ENCODE measurements at places on chromosomes 4 and X. TPM values are rescaled to one million over a fixed set of nuclear protein-coding genes. Genes with fewer than 3 reads are reported as not detected.

Gene PHKA2
- total RNA-seq: 24.7 TPM

Gene AMBN
- not detected for total RNA-seq

Gene GDPD2
- 6.0 TPM for total RNA-seq

Gene MAGEB2
- total RNA-seq: not detected

Gene TMSB15B
- 36.8 TPM for total RNA-seq

Gene ARMCX1
- 30.6 TPM for total RNA-seq

DNA sequence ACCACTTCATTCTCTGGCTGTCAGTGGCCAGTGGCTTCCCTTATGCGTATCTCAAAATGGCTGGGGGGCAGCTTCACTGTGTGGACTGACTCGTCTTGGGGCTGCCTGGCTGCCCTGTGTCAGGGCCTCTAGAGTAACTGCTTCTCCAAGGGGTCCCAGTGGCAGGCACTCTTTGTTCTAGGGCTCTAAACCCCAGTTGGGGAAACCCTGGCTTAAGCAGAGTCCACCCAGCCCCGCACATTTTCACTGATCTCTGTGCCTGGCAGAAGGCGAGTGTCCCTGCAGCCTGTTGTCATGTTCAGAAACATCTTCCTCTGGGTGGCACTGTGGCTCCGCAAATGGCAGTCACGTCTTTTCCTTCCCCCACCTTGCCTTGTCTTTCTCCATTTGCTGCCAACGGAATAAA, 59.7 kb downstream of the NBDY start:
- no peak for DNase-seq

- no peak for DNase-seq
Measured at GRCh38 chr4:85933291-85933640, 426.6 kb downstream of the MAPK10 start.

GRCh38 chr4:118280501-118281218, 72.1 kb downstream of the PRSS12 start:
- peak; percentile 28 for DNase-seq

GRCh38 chr4:89283226-89284009, 24.2 kb downstream of the GPRIN3 start:
- no peak for DNase-seq

GRCh38 chr4:110108422-110108821, 90.0 kb downstream of the ELOVL6 start:
- DNase-seq: no peak

DNA sequence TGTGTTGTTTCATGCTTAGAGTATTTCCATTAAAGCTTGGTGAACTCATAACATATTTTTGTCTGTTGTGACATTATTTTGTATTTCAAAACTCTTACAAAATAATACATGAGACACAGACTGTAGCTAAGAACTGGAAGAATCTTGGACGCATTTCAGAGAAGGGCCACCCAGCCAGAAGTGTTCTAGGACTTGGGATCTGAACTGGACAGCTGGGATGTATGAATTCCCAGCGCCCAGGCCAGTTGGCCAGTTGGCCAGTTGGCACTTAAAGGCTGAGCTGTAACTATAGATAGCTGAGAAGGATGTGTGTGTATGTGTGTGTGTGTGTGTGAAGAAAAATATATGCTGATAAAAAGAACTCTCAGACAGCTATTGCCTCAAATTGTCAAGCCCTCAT, 193.4 kb upstream of the GPR101 start:
- no peak for DNase-seq

- DNase-seq: no peak
Measured at GRCh38 chr4:107689912-107690587, 30.0 kb downstream of the PAPSS1 start.

DNA sequence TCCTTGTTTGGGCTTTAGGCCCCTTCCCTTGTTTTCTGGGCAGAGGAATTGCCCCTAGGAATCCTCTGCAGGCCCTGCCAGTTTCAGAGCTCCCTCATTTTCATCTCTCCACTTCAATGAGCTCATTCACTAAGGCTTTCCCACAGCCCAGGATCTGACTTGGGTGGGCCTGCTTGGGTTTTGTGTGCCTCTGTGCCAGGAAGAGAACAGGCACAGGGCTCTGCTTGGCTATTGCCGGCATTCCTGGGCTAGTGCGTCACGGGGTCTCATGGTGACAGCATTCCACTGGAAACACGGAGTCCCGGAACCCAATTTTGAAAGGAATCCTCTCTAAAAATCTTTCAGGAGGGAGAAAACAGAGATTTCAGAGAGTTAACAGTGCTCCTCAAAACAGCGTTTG, 150.5 kb downstream of the VCX3A start:
- no peak for DNase-seq

GRCh38 chr4:29153642-29154041, 1566.5 kb upstream of the PCDH7 start:
- no peak for DNase-seq

DNA sequence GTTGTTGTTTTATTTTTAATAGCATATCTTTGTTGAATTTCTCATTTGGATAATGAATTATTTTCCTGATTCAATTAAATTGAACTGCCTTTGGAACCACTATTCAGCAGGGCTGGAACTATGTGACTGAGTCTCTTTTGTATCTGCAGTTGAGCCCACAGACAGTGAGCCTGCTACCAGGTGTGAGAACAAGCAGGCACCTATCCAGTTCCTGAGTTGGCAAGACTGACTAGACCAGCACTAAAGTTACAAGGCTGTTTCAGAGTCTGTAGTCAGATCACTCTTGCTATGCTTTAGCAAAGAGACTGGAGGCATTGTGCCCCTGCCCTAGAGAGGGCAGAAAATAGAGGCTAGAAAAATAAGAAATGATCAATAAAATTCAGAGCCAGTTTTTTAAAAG, 237.3 kb upstream of the GRID2 start:
- no peak for DNase-seq

- peak; percentile 52 for DNase-seq
Measured at GRCh38 chr4:112817933-112818593, 181.1 kb downstream of the LARP7 start.

DNA sequence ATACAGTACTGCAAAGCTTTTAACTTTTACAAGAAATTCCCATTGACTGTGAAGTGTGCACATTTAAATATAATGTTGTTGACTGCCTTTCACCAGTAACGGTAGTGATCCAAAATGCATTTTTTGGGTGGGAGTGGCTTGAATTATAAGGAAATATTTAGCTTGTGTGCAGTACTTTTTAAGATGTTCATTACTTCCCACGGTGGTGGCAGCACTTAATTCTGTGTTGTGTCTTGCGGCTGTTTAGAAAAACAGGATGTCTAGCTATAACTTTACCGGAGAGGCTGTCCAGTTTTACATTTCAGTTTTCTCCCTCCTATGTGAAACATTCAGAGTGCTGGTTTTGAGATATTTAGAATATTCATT, 1.7 kb downstream of the TMEM131L start:
- no peak for DNase-seq

- DNase-seq: no peak
Measured at GRCh38 chr4:100641336-100641735, 123.5 kb upstream of the EMCN start.

GRCh38 chr4:8198206-8198905, 734 bp upstream of the SH3TC1 start:
- DNase-seq: no peak

- peak; percentile 43 for DNase-seq
Measured at GRCh38 chr4:106898621-106899230, 137.4 kb downstream of the DKK2 start.

- DNase-seq: no peak
Measured at GRCh38 chr4:657834-658667, 16.0 kb downstream of the ATP5ME start.

DNA sequence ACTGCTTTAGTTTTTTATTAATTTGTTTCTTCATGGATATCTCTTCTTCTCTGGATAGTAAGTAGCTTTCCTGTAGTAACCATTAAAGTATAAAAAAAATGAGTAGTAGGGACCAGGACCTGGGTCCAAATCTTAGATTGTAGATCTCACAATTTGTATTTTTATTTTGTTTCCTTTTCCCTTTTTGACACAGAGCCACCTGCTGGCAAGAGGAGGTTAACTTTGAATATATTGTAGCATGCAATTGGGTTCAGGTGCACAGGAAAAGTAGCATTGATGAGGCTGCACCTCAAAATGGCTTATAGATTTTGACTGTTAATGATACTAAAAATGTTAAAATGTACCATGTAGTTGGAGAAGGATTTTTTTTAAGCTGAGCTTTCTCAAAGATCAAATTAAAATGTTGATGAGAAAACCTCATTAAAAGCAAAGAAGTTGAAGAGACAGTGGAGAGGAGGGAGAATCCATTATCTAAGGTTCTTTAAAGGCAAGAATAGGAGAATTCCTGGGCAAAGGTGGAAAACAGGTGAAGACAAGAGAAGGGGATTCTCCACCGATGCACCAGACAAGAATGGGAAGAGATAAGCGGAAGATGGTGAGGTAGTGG, 48.3 kb upstream of the HPGDS start:
- DNase-seq: no peak

GRCh38 chrX:136646602-136647239, 1.2 kb upstream of the CD40LG start:
- DNase-seq: no peak

- DNase-seq: no peak
Measured at GRCh38 chrX:119635799-119636198, 29.6 kb upstream of the NKRF start.

DNA sequence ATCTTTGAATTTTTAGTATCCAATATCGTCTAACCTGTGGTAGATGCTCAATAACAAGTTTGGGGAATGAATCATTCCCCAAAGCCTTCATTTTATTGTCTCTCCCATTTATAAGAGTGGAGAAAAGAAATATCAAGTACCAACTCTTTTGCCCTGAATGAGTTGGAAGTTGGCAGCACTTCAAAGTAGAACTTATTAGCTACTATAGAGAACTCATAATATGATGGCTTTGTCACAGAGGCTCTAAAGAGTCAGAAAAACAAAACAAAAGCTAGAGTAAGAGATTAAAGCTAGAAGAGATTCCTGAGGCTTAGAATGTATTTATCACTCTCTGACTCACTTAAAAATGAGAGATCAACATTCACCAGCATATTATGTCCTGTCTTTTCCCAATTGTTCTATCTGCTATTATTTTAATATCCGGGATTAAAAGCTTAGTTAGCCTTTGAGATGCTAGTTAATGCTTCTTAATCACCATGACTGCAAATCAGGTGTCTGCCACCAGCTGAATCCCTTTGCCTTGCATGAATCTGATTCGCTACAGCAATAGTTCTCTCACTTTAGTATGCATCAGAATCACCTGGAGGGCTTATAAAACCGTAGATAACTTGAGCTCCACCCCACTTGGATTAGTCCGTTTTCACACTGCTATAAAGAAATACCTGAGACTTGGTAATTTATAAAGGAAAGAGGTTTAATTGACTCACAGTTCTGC, 77.9 kb downstream of the PALLD start:
- DNase-seq: no peak

DNA sequence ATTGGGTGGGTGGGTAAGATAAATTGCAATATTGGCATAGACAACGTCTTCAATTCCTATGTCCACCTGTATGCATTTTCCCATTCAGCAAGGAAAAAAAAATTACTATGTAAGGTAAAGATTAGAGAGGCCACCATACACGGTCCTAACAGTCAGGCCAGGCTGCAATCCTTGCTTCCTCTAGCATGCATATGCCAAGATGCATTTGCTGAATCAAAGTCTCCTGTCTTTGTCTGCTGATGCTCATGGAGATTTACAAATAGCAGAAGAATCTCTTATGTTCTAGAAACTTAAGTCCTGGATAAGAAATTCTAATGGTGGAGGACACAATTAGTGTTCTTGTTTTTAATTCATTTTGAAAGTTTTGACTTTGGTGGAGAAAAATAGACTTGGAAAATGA, 206.8 kb downstream of the PDGFC start:
- no peak for DNase-seq

Measured in neural crest cell (in vitro differentiated cells).